ENCODE measurements at places on chromosomes 7 and 10.

DNA sequence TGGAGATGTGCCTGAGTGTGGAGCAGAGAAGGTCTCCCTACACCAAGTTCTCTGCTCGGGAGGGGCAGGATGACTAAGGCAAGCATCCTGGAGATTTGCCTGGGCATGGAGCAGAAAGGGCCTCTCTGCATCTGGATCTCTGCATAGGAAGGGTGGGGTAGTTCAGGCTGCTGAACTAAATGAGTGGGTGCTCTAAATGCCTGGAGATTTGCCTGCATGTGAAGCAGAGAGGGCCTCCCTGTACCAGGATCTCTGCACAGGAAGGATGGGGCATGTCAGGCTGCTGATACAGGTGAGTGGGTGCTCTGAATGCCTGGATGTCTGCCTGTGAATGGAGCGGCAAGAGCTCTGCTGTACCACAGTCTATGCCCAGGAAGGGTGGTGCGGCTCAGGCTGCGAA is 680.7 kb downstream of the SUGCT start:
- no peak for DNase-seq

DNA sequence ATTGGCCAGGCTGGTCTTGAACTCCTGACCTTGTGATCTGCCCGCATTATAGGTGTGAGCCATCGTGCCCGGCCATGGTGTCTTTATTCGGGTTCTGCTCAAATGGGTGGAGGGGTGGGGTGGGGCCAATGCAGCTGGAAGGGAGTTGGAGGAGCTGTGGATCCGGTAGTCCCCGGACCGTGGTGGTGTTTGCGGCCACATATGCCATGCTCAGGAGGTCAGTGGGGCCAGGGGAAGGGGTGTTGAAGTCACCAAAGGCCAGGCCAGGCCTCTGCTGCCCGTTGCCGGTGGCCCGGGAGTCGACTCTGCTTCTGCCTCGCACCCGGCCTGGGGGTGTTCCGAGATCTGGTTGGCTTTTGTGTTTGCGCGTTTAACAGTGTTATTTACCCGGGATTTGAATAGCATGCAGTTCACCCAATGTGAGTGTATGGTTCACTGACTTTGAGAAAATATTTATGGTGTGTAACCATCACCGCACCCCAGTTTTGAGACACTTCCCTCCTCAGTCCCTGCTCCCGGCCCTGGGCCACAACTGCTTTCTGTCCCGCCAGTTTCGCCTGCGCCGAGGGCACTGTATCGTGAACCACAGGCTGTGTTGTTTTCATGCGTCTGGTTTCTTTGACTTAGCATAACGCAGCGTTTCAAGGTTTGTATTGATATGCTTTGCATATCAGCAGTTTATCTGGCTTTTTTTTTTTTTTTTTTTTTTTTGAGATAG is 10.7 kb downstream of the INPP5A start:
- no peak for DNase-seq

DNA sequence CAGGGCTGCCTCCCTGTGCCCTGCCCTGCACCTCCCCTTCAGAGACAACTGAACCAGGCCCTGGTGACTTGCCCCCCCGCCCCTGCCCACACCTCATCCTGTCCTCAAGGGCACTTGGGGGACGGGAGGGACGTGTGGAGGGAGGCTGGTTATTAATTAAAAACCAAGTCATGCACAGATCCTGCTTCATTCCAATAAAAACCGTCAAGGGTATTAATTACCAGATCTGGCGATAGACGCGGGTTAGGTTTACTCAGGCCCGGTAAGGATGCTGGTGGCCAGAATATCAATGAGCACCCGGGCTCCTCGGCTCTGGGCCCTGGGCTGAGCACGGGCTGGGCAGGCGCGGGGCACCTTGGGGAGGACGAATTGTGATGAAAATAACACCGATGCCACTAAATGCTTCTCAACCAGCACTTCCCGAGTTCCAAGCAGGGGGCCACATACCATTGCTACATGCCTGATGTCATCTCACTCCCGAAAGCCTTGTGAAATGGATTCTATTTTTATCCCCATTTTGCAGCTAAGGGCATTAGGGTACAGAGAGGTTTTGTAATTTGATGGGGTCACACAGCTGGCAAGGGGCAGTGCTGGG is 24.5 kb upstream of the GTF2IRD1 start:
- DNase-seq: no peak

- DNase-seq: no peak
These were observed 52.3 kb upstream of the MYL10 start for GRCh38 chr7:101681170-101682007.

DNA sequence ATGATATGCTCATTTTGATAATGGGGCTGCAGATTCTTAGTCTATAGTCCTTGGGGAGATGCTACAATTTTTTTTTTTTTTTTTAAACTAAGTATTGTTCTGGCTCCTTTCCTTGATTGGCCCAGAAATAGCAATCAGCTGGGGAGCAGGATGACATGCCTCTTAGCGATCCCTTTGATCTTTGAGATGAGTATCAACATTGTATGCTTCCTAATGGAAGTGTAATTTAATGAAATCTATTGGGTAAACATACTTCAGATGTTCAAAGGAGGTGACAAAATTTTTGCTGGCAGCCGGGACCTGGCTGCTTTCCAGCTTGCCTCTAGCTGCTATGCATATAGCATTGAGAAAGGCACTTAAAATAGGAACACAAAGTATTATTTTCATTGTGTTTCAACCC is 43.5 kb downstream of the VTI1A start:
- DNase-seq: no peak

- DNase-seq: no peak
These were observed 174.4 kb downstream of the SLIT1 start for GRCh38 chr10:97011397-97011796.

All from stimulated activated CD8-positive, alpha-beta memory T cell treated with anti-CD3 and anti-CD28 coated beads, Interleukin-2, amount 100 ng/mL, for 48 hours (primary cell).